Adrenal gland (tissue), 19 donors: ENCODE measurements at places on chromosomes 16 and 17. TPM values are rescaled to one million over a fixed set of nuclear protein-coding genes. Genes with fewer than 3 reads are reported as not detected.
A peak's percentile ranks its signal among the peaks of the same experiment; 100 is the strongest.

Gene C1QL1
- 1.4 TPM for total RNA-seq

Gene ALDOA
- 691 TPM for total RNA-seq

Gene SPATA22
- total RNA-seq = 0.17 TPM

Gene PRSS27
- 2.1 TPM for total RNA-seq

Gene FA2H
- 0.18 TPM for total RNA-seq

Gene NPIPA2
- 0.70 TPM for total RNA-seq

Gene ATAD5
- total RNA-seq = 1.1 TPM

Gene ADPRM
- 9.3 TPM for total RNA-seq

Gene RAMP2
- total RNA-seq = 16.0 TPM

Gene RHBDL3
- total RNA-seq = 3.4 TPM

DNA sequence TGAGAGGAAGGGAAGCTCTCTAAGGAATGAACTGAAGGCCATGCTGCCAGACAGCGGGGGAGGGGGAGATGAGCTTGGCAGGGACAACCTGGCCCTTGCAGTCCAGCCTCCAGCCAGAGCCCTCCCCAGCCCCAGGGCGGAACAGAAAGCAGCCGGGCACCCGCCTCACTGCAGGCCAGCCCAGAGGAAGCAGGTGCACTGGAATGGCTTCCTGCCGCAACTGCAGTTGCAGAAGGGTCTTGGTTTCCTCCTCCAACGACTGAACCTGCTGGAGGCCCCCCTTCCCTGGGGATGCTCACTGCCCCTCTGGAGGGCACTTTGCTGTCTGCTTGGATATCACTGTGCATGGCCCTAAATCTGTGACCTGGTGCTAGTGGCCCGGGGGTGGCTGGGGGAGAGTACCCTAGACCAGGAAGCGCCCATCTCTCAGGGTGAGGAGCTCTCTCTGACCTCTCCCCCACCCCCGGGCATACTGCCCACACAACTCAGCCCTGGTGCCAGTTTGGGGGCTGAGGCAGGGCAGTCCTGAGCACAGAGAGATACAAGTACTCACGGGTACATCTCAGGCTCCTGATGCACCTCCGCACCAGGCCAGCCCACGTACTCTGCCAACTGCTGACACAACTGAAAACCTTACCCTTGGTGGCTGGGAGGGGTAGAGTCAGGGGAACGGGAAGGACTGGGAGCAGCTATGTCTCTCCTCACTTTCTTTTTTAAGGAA is 41.1 kb downstream of the MYO18A start:
- H3K27ac ChIP-seq = peak overlapping the region; percentile 74
- no peaks in the 10 kb centered on the region for H3K36me3 ChIP-seq
- no peaks in the 10 kb centered on the region for H3K27me3 ChIP-seq

DNA sequence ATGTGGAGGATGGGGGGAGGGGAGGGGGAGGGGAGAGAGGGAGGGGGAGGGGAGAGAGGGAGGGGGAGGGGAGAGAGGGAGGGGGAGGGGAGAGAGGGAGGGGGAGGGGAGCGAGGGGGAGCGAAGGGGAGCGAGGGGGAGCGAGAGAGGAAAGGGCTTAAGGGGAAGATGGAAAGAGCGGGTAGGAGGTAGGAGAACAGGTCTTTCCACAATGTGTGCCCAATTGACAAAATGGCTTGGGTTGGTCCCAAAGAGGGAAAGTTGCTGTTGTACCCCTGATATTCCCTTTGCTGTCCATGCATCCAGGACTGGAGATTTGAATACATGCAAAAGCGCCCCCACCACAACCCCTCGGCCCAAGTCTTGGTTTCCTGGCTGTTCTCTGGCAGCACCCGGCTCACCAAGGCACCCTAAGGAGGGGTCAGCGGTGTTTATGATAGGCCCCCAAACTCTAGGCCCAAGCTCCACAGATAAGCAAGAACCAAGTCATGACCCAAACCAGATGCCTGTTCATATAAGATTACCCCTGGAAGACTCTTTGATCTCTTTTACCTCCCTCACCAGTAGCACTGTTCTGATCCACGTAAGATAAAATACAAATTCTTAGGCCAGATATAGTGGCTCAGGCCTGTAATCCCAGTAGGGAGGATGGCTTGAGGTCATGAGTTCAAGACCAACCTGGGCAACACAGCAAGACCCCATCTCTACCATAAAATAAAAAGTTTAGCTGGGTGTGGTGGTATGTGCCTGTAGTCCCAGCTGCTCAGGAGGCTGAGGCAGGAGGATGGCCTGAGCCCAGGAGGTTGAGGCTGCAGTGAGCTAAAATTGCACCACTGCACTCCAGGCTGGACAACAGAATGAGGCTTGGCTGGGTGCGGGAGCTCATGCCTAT is 119.6 kb downstream of the ZFHX3 start:
- DNase-seq = no peak
- H3K4me3 ChIP-seq = no peak overlapping the region
- no peaks in the 10 kb centered on the region for H3K36me3 ChIP-seq
- peaks cover 31% of the 10 kb centered on the region for H3K4me1 ChIP-seq

GRCh38 chr16:17302214-17302613 is 168.5 kb downstream of the XYLT1 start:
- H3K27me3 ChIP-seq = no peaks in the 10 kb centered on the region
- no peak overlapping the region for H3K27ac ChIP-seq
- no peak for DNase-seq
- H3K36me3 ChIP-seq = no peaks in the 10 kb centered on the region
- H3K4me3 ChIP-seq = no peak overlapping the region
- no peaks in the 10 kb centered on the region for H3K4me1 ChIP-seq

GRCh38 chr16:4071686-4072561 is 44.3 kb downstream of the ADCY9 start:
- H3K4me1 ChIP-seq = no peaks in the 10 kb centered on the region
- no peaks in the 10 kb centered on the region for H3K27me3 ChIP-seq
- no peak overlapping the region for H3K27ac ChIP-seq
- no peaks in the 10 kb centered on the region for H3K36me3 ChIP-seq
- H3K4me3 ChIP-seq = no peak overlapping the region
- no peak for DNase-seq

GRCh38 chr16:31250782-31251384 is 8.9 kb upstream of the ITGAM start:
- no peak overlapping the region for H3K4me3 ChIP-seq
- peaks cover 12% of the 10 kb centered on the region for H3K4me1 ChIP-seq
- no peak overlapping the region for H3K27ac ChIP-seq
- DNase-seq = no peak

DNA sequence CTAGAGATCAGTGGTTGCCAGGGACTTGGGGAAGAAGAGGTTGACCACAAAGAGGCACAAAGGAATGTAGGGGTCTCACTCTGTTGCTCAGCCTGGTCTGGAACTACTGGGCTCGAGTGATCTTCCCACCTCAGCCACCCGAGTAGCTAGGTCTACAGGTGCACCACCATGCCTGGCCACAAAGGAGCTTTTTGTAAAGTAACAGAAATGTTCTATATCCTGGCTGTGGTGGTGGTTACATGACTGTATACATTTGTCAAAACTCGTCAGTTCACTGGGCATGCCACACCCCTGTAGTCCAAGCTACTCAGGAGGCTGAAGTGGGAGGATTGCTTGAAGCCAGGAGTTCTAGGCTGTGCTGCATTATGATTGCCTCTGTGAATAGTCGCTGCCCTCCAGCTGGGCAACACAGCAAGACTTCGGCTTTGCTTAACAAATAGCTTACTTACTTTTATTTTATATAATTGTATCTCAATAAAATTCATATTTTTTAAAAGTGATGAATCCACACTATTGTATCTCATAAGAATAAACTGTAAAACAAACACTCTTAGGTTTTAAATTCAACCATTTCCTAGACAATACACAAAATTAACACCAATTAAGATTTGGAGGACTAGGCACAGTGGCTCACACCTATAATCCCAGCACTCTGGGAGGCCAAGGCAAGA is 5.0 kb downstream of the SKA2 start:
- H3K27ac ChIP-seq = no peak overlapping the region
- H3K4me3 ChIP-seq = no peak overlapping the region
- H3K27me3 ChIP-seq = no peaks in the 10 kb centered on the region
- no peak for DNase-seq
- H3K36me3 ChIP-seq = no peaks in the 10 kb centered on the region

GRCh38 chr17:64622931-64623654 is 39.0 kb downstream of the SMURF2 start:
- H3K4me3 ChIP-seq = no peak overlapping the region
- peaks cover 12% of the 10 kb centered on the region for H3K4me1 ChIP-seq
- no peak for DNase-seq
- H3K27ac ChIP-seq = no peak overlapping the region

DNA sequence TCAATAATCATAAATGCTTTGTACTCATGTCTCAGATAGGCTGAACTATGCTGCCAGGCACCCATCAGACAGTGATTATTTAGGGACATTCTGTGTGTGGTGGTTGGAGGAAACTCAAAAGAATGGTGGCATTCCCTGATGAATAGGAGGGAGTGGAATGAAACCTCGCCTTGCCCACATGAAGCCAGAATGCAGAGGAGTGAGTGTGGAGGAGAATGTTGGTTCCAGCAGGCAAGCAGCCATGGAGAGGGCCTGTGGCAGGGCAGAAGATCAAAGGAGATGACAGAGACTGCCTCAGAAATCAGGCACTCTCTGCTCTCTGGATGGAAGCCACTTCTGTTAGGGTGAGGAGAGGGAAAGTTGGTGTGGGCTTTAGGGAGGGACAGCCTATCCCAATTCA is 22.5 kb downstream of the KCTD19 start:
- DNase-seq = no peak
- H3K27me3 ChIP-seq = no peaks in the 10 kb centered on the region
- H3K27ac ChIP-seq = no peak overlapping the region
- H3K4me3 ChIP-seq = no peak overlapping the region
- no peaks in the 10 kb centered on the region for H3K4me1 ChIP-seq
- no peaks in the 10 kb centered on the region for H3K36me3 ChIP-seq

- no peaks in the 10 kb centered on the region for H3K4me1 ChIP-seq
- H3K27ac ChIP-seq = no peak overlapping the region
- no peaks in the 10 kb centered on the region for H3K36me3 ChIP-seq
- H3K27me3 ChIP-seq = no peaks in the 10 kb centered on the region
- DNase-seq = no peak
Measured at GRCh38 chr17:32988481-32989101, 3.1 kb upstream of the SPACA3 start.

- no peaks in the 10 kb centered on the region for H3K4me1 ChIP-seq
- H3K27ac ChIP-seq = no peak overlapping the region
- no peaks in the 10 kb centered on the region for H3K27me3 ChIP-seq
- no peak for DNase-seq
Measured at GRCh38 chr16:22383827-22384226, 9.4 kb upstream of the CDR2 start.

DNA sequence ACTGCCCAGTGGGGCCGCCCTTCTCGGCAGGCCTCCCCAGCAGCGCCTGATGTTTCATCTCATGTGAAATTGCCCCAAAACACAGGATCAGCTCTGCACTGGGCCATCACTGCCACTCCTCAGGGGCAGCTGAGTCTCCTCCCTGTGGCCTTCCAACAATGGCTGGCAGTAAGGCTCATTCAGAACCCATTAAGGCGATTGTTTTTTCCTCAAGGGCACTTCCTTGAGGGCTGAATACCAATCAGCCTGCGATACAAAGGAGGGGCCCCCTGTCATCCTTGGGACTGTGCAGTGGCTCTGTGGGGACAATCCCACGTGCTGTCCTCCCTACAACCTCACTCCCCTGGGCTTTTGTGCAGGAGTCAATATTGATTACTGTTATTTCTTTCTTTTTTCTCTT is 47.5 kb downstream of the XYLT1 start:
- H3K4me3 ChIP-seq = no peak overlapping the region
- DNase-seq = no peak

GRCh38 chr16:21070564-21070963 is 80.1 kb downstream of the DNAH3 start:
- no peak overlapping the region for H3K27ac ChIP-seq
- DNase-seq = no peak
- no peaks in the 10 kb centered on the region for H3K27me3 ChIP-seq
- no peaks in the 10 kb centered on the region for H3K4me1 ChIP-seq
- no peaks in the 10 kb centered on the region for H3K36me3 ChIP-seq

GRCh38 chr16:79835194-79835593 is 234.7 kb upstream of the MAF start:
- no peak overlapping the region for H3K4me3 ChIP-seq
- no peak overlapping the region for H3K27ac ChIP-seq
- no peaks in the 10 kb centered on the region for H3K36me3 ChIP-seq
- no peaks in the 10 kb centered on the region for H3K4me1 ChIP-seq
- no peak for DNase-seq
- H3K27me3 ChIP-seq = no peaks in the 10 kb centered on the region

GRCh38 chr16:10668322-10669045 is 26.2 kb downstream of the TEKT5 start:
- DNase-seq = no peak
- H3K27me3 ChIP-seq = no peaks in the 10 kb centered on the region
- no peaks in the 10 kb centered on the region for H3K36me3 ChIP-seq
- no peak overlapping the region for H3K27ac ChIP-seq
- no peaks in the 10 kb centered on the region for H3K4me1 ChIP-seq
- H3K4me3 ChIP-seq = no peak overlapping the region

GRCh38 chr17:58310511-58311428 is 17.8 kb downstream of the TSPOAP1 start:
- DNase-seq = no peak
- H3K27ac ChIP-seq = no peak overlapping the region
- no peaks in the 10 kb centered on the region for H3K36me3 ChIP-seq
- no peaks in the 10 kb centered on the region for H3K27me3 ChIP-seq
- H3K4me3 ChIP-seq = no peak overlapping the region

- H3K4me3 ChIP-seq = no peak overlapping the region
- no peaks in the 10 kb centered on the region for H3K27me3 ChIP-seq
- no peaks in the 10 kb centered on the region for H3K4me1 ChIP-seq
- no peak for DNase-seq
Measured at GRCh38 chr16:48271728-48272127, 24.4 kb upstream of the ABCC11 start.

GRCh38 chr16:82657239-82657638 is 30.5 kb downstream of the CDH13 start:
- DNase-seq = no peak
- no peak overlapping the region for H3K4me3 ChIP-seq
- H3K27ac ChIP-seq = no peak overlapping the region
- H3K36me3 ChIP-seq = no peaks in the 10 kb centered on the region
- H3K27me3 ChIP-seq = no peaks in the 10 kb centered on the region

DNA sequence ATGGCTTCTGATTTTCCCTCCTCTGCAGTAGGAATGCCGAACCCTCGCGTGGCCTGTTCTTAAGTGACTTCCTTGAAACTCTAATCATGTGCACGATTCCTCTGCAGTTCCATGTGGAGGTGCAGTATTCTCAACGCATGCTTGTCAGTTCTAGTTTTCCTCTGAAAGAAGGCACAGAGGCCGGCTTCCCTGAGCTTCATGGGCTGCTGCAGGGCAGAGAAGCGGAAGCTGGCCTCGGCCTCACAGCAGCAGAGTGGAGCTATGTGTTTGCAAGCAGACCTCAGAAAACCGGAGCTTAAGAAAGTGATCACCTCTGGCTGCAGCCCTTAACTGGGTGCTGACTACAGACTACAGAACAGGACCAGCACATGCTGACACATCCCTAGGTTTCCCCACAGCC is 500.7 kb downstream of the GRIN2A start:
- H3K27me3 ChIP-seq = no peaks in the 10 kb centered on the region
- H3K4me3 ChIP-seq = no peak overlapping the region
- DNase-seq = no peak
- H3K36me3 ChIP-seq = no peaks in the 10 kb centered on the region
- no peak overlapping the region for H3K27ac ChIP-seq

- no peak overlapping the region for H3K4me3 ChIP-seq
- peaks cover 30% of the 10 kb centered on the region for H3K36me3 ChIP-seq
- DNase-seq = no peak
- H3K27ac ChIP-seq = no peak overlapping the region
- H3K4me1 ChIP-seq = peaks cover 21% of the 10 kb centered on the region
- H3K27me3 ChIP-seq = no peaks in the 10 kb centered on the region
Measured at GRCh38 chr16:57998486-57998885, 2.0 kb downstream of the ZNF319 start.

- no peaks in the 10 kb centered on the region for H3K27me3 ChIP-seq
- H3K4me1 ChIP-seq = peaks cover 34% of the 10 kb centered on the region
- peaks cover 22% of the 10 kb centered on the region for H3K36me3 ChIP-seq
- no peak overlapping the region for H3K4me3 ChIP-seq
- H3K27ac ChIP-seq = no peak overlapping the region
- DNase-seq = no peak
Measured at GRCh38 chr17:67359960-67360791, 6.2 kb downstream of the PSMD12 start.
